Left cardiac atrium (tissue), 4 donors: ENCODE measurements at places on chromosomes 5 and 9. TPM values are rescaled to one million over a fixed set of nuclear protein-coding genes. Genes with fewer than 3 reads are reported as not detected.

DNA sequence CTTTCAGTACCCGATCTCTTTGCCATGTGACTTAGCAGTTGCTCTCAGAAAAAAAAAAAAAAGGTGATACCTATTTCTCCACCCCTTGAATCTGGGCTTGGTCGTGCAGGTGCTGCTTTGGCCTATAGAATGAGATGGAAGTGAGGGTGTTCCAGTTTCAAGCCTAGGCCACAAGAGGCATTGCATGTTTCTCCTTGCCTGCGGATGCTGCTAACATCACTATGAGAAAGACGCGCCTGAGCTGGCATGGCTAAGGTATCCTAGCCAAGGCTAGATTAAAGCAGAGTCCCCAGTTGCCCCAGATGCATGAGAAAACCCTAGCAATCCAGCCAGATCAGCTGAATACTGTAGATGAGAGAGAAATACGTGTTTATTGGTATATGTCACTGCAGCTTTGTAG is 14.7 kb upstream of the CSF1R start:
- no peak for DNase-seq

DNA sequence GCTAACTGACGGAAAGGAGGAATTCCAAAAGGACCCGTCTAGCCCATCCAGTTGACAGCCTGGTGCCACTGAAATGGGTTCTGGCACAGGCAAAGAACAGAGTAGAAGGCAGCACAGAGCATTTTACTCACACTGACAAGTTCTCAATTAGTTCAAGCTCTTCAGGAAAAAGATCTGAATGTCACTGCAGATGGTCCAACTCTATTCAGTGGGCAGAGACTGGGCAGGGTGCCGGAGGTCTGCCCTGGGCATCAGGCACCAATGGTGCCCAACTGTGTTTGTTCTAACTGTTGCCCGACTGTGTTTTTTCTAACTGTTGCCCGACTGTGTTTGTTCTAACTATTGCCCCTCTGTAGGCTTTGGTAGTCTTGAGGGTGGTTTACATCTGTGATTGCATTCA is 151.8 kb downstream of the SLC24A2 start:
- no peak for DNase-seq

DNA sequence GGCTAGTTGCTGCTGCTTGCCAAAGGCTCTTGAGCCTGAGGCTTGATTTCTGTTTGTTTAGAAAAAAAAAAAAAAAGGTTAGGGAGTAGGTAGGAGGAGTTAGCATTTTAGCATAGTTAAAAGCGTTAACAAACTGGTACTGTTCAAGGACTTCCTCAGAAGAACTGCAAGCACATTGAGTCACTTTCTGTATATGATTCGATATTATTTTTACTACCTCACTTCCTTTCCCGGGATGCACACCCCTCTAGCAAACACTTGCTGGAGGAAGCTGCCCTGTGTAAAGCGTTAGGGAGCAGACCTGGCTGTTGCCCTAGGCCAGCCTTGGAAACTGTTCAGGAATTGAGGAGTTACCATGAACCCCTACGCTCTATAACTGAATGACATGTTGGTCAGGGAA is 15.7 kb upstream of the CEP120 start:
- no peak for DNase-seq

- DNase-seq, result no peak
Measured at GRCh38 chr5:155885199-155885598, 441.8 kb upstream of the SGCD start.

- DNase-seq, result no peak
Measured at GRCh38 chr9:125202846-125203618, 2.7 kb downstream of the RABEPK start.

DNA sequence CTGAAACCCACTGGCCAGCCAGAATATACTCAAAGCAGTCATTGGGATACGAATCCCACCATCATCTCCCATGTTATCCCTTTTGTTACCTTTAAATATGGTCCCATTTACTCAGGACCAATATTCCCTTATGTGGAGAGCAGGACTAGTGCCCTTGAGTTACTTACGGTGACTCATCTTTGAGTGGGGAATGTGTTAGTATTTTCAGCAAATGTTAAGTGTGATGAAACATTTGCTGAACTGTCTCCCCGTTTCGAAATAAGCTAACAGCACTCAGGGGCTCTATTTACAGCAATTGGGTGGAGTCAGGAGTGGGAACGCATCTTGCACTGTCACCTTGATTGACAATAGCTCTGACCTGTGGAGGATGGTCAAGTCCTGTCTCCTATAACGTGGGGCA is 67.4 kb downstream of the CTSL start:
- no peak for DNase-seq

DNA sequence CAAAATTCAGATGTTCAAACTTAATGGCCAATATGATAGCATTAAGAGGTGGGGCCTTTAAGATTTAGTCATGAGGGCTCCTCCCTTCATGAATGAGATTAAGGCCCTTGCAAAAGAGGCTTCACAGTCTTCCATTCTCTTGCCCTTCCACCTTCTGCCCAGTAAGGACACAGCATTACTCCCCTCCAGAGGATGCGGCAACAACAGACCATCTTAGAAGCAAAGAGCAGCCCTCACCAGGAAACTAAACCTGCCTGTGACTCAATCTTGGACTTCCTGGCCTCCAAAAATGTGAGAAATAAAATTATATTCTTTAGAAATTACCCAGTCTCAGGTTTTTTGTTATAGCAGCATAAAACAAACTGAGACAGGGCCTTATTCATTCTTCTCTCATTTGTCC is 8.2 kb downstream of the AP3B1 start:
- DNase-seq, result no peak

- no peak for DNase-seq
Measured at GRCh38 chr5:53556001-53556400, 4.4 kb upstream of the NDUFS4 start.

GRCh38 chr9:134948149-134948548 is 30.4 kb upstream of the FCN1 start:
- no peak for DNase-seq

GRCh38 chr9:93098236-93098946 is 2.4 kb downstream of the CARD19 start:
- DNase-seq, result peak; percentile 94

DNA sequence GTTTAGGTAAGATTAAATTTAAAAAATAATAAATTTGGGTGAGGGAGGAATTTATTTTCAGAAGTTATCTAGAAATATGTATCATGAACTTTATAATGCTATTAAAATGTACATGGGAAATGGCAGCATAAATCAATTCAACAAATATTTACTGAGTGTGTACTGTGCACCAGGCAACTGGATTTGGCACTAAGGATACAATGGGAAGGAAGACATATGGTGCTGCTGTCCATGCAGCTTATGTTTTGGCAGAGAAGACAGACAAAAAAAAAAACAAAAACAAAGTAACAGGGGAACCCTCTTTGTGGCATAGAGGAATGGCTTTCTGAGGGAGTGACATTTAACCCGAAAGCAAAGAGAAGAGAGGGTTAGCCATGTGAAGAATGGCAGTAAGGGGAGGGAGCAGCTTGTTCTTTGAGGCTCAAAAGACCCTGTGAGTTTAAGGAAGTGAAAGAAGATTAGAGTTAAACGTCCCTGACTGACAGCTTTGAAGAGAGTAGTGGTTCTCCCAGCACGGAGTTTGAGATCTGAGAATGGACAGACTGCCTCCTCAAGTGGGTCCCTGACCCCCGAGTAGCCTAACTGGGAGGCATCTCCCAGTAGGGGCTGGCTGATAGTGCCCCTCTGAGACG is 23.9 kb downstream of the CNTRL start:
- DNase-seq, result no peak

GRCh38 chr9:37468620-37469019 is 3.4 kb upstream of the ZBTB5 start:
- no peak for DNase-seq

DNA sequence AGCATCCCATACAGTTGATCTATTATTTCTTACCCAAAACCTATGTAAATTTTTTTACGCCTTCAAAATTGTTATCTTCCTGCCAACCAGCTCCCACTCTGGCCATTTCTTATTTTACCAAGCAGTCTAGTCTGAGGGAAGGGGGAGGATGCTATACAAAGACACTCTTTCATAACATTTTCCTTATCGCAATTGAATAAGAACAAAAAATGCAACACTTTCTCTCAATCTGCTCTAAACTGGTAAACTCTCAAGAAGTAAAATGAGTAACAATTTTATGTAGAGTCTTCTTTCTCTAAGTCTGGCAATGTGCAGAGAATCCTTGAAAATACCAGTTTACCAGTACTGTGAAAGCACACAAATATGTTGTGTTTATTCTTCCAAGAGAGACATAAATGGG is 1216.3 kb downstream of the PTPRD start:
- DNase-seq, result no peak

DNA sequence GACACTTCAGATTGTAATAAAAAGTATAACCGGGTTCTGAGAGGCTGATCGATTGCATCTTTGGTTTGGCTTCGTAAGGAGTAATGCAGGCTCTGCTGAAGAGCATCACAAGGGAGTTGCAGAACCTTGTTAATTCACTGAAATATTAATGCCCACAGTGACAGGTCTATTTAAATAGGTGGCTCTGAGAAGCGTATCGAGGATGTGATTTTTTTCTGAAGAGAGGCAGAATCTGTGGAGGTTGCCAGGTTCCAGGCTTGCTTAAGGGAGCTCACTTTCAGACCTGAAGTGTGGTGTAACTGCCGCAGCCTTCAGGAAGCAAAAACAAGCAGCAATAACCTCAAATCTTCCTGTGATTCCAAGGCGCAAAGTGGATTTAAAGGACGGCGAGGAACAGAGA is 80.3 kb downstream of the ANKRD33B start:
- no peak for DNase-seq

Gene SWI5
- 17.2 TPM for total RNA-seq

Gene GRIN3A
- total RNA-seq, result 0.59 TPM

Gene SPINK14
- not detected for total RNA-seq

Gene UGT3A2
- not detected for total RNA-seq

Gene HTR4
- 4.7 TPM for total RNA-seq

Gene SLC45A2
- 0.16 TPM for total RNA-seq

Gene ADAMTS16
- not detected for total RNA-seq

Gene UGT3A1
- not detected for total RNA-seq

Gene SLIT3
- 71.1 TPM for total RNA-seq

Gene OGN
- 17.4 TPM for total RNA-seq
